ENCODE measurements at places on chromosomes 3 and 15.

GRCh38 chr3:117526470-117527079 is 817.0 kb downstream of the TUSC7 start:
- DNase-seq, result no peak

GRCh38 chr3:15794842-15795650 is 2.7 kb downstream of the ANKRD28 start:
- DNase-seq, result no peak

DNA sequence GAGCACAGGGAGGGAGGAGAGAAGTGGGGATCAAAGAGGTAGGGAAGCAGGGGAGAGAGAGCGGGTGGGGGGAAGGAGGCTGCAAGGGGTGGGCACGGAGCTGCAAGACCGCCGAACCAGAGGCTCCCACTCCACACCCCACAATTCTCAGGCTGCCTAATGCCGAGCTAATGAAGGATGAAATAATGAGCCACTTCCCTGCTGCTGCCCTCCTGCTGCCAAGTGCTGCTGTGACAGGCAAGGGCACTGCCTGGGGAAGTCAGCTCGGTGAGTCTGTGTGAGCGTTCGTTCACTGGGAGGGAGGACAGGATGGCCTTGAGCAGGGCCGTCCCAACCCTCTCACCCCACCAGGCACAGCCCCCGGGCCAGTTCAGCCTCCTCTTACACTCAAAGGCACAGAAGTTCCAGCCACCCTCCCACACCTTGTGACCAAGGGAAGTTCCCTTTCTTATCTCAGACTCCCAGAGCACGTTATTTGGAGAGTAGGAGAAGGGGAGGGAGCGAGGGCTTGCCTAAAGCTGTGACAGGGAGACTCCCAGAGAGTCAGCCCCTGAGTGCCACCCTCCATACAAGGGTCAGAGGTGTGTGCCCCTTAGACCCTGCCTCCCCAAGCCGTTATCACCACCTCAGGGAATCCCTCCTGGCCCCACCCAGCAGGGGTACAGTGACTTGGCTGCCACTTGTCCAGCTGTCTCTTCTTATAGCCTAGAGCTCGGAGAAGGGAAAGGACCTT is 12.4 kb downstream of the GLYCTK start:
- DNase-seq, result no peak

DNA sequence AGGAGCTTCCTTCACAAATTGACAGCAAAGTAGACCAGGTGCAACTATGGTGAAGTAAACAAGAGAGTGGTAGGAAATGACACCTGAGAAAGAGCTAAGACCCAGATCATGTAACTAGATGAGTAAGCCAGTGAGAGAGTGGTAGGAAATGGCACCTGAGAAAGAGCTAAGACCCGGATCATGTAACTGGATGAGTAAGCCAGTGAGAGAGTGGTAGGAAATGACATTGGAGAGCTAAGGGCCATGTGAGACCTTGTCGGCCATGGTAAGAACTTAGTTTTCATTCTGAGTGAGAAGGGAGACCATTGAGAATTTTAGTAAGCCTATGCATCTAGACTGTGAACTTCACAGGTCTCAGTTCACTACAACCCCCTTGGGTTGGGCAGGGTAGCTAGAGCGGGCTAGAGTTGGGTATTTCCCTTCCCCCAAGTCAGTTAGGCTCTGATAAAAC is 5.4 kb upstream of the SENP7 start:
- no peak for DNase-seq

GRCh38 chr15:85112997-85113396 is 131.3 kb downstream of the PDE8A start:
- DNase-seq, result no peak

GRCh38 chr15:59360305-59360704 is 12.4 kb downstream of the MYO1E start:
- no peak for DNase-seq

- DNase-seq, result no peak
Observed at GRCh38 chr15:75170711-75171341, 30.9 kb upstream of the C15orf39 start.

GRCh38 chr3:155416500-155417118 is 123.1 kb upstream of the STRIT1 start:
- DNase-seq, result no peak

GRCh38 chr3:147701195-147701594 is 292.0 kb downstream of the ZIC1 start:
- DNase-seq, result no peak

DNA sequence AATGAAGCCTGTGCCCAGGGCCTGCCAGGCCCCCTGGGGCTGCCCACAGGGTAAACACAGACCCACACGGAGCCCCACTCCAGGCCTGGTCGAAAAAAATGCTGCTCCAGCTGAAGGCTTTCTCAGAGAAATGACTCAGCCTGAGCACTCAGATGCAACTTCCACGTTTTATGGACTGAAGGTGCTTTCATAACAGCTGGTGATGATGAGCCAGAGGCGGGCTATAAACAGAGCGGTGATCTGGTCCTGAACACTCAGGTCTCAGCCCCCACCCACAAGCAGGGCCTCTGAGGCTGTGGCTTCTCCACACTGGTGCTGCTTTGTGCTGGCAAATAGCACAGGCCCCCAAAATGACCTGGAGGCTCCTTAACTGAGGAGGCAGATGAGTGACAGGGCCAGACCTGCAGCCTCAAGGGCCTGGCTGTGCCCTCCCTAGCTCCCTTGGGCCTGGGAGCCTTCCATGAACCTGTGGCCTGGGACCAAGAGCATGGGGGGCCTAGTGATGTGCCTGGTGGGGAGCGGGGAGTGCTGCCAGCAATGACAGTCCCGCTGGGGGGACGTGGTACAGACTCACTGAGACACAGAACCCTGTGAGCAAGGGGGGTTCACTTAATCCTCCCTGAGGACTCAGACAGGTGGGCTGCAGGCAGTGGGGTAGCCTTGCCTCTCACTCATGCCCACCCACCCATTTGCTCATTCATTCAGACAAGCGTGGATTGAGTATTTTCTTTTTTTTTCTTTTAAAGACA is 23.0 kb upstream of the FURIN start:
- DNase-seq, result no peak

DNA sequence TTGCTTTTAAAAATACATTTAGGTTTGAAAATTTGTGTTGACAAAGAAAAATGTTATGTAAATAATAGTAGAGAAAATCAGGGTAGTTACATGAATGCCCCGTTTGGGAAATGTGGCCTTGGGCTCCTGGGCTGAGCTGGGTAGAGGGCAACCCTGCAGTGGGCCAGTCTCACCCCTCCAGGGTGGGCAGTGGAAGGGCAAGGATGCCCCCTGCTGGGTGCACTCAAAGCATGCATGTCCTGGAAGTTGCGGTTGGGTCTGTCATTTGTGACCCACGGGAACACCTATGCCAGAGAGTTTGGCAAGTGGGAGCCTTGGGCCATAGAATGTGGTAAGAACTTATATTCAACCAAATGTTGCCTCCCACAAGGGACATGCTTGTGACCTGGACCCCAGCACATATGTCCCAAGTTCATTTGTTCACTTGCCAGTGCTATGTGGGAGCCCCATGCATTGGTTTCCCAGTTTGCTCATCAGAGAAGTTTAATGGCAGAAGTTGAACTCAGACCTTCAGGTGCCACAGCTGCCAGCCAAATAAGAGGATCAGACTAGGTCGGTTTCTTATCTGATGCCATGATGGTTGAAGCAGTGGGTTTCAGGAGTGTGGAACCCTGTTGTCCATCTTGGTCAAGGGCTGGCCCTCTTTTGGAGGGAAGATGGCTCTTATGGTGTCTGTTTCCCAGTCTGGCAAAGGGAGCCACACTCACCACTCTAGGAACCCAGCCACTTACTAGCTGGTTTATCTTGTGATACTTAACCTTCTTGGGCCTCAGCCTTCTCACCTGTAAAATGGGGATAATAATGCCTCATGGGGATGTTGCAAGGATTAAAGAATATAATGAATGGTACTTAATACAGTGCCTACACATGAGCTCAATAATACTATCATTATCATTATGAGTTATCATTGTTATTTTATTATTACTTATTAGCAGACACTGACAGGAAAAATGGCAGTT is 2.5 kb upstream of the PLCB2 start:
- DNase-seq, result peak; percentile 29

DNA sequence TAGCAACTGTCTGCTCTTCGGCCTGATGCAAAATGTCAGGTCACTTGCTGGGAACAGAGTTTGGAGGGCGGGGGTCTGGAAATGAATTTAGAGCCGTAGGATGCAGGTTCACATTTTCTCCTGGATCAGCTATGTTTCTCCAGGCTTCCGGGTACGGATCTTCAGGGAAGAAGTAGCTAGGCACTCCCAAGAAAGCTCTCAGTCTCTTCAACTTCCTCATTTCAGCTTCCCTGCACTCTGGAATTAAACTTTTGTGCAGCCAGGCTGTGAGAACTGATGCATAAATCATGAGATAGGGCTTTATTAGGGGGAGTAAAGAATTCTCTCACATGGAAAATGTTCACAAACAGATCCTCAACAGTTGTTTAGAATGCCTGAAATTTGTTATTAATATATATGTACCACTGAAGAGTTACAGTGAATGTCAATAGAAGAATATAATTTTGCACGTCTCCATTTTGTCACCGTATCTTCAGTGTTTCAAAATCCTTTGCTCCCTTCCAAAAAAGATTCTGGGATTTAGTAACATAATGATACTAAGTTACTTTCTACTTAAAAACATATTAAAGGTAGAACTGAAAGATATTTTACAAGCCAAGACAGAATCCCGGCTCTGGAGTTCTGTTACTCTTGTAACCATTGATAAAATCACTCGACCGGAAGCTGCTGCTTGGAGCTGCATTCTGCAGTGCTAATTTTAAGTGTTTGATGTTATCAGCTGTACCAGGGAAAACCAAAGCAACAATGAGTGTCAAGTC is 178.5 kb upstream of the P2RY1 start:
- no peak for DNase-seq

GRCh38 chr15:23606226-23606625 is 40.8 kb downstream of the MKRN3 start:
- no peak for DNase-seq

DNA sequence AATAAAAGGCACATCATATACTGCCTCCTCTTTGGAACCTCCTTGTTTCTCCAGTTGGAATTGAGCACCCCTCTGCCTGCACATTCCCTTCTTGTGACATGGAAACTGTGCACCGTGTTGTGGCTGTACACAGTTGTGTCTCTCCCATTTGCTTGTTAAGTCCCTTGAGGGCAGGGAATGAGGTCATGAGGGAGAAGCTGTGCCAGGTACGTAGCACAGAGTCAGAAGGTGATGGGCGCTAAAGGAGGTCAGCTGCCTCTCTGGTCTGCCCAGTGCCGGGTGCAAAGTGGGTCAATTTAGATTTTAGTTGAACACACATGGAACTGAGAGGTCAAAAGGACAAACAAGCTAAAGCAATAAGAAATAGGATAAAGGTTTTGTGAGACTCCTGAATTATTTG is 124.4 kb downstream of the FAM43A start:
- DNase-seq, result no peak

DNA sequence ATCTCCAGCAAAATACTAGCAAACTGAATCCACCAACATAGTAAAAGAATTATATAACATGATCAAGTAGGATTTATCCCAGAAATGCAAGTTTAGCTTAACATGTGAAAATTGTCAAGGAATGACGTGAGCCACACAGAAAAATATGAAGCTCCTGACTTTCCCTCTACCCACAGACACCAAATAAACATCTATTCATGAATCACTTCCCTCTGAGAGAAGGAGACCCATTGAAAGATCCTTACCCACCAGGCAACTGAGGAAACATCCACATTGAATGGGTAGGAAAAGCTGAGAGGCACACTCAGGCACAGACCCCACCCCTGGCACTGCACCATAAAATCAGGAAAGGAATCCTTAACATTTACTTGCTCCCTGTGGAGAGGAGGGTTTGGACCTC is 102.2 kb upstream of the MANF start:
- DNase-seq, result no peak

- DNase-seq, result no peak
Observed at GRCh38 chr15:39154227-39154638, 426.6 kb upstream of the THBS1 start.

DNA sequence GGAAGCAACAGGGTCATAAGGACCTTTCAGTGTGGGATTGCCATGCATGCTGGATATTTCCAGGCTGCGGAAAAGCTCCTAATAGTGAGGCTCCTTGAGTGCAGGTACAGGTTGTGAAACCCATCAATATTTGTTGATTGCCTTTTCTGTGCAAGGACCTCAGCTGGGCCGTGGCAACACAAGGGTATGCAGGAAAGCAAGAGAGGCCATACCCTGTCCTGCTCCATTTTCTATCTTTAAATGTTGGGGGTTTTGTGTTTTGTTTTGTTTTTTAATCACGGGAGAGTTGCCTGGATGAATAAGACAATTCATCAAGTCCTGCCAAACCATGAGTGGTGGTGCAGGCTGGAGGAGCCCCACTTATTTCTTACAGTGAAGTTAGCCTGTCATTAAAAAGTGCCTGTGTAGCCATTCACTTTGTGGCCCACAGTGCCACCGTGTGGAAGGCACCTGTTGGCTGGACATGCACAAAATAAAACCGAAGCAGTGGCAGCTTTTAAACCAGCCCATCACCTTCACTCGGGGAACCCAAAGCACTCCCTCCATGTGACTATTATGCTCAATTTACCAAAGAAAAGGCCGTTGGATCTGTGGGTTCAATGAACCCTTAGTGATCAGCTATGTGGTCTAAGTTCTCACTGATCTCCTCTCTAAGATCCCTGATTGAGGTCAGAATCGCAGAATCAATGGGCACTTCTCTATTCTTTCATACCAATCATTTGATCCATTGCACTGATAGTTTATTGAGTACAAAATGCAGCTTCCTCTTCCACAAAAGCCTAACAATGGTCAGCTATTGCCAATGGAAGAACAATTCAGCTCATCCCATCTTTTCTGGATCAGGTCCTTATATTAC is 42.2 kb downstream of the CLDN18 start:
- DNase-seq, result no peak

- no peak for DNase-seq
Observed at GRCh38 chr3:150218236-150218635, 189.9 kb upstream of the TSC22D2 start.

DNA sequence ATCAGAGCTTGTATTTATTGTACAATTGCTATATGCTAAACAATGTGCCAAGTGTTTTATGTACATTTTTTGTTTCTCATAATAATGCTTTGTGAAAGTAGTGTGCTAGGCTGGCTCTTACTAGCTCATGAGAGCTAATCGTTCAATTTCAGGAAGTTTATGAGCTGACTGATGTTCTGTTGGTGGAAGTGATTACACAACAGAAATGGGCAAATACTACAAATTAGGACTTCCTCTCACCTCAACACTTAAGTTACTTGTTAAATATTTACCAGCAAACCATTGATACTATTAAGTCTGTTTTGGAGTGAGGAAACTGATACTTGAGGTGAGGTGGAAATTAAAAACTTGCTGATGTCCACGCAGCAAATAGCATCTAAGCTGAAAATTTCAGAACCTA is 32.3 kb downstream of the SLC9C1 start:
- no peak for DNase-seq

DNA sequence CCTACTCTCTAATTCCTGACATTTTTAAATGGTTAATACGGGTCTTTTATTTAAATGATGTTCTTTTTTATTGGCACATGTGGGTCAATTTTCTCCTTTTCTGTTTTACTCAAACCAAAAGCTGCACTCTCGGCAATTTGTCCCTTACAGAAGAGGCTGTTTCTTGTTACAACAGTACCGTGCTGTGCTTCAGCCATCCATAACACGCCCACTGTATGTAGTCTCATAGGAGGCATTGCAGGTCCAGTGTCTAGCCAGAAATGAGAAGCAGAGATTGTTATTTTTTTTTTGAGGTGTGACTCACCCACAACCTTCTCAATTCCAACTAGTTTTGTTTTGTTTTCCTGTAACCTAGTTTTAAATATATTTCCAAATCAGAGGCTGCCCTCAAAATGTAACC is 164.6 kb downstream of the GMNC start:
- DNase-seq, result no peak

GRCh38 chr15:75820206-75820605 is 23.0 kb upstream of the UBE2Q2 start:
- no peak for DNase-seq
